Epithelial cell of proximal tubule (primary cell): ENCODE measurements at places on chromosomes 6 and 20.

DNA sequence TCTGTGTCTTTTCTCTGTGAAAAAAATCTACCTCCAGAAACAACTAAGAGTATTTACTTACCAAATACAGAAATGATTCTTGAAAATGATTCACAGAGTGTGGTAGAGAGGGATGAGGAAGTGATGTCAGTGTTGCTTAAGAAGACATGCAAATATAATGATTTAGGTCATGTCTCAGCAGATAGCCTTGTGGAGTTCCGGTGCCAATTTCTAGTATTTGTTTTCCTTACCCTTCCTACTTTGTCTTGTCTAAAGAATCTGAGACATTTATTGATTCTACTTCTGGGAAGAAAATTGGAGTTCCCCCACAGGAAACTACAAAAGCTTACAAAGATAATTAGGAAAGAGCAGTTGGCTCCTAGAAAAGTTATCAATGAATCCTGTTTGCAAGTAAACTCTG, 68.8 kb downstream of the GJA1 start:
- peak; percentile 90 for DNase-seq

GRCh38 chr20:44135012-44135412, 52.0 kb downstream of the JPH2 start:
- DNase-seq = no peak

DNA sequence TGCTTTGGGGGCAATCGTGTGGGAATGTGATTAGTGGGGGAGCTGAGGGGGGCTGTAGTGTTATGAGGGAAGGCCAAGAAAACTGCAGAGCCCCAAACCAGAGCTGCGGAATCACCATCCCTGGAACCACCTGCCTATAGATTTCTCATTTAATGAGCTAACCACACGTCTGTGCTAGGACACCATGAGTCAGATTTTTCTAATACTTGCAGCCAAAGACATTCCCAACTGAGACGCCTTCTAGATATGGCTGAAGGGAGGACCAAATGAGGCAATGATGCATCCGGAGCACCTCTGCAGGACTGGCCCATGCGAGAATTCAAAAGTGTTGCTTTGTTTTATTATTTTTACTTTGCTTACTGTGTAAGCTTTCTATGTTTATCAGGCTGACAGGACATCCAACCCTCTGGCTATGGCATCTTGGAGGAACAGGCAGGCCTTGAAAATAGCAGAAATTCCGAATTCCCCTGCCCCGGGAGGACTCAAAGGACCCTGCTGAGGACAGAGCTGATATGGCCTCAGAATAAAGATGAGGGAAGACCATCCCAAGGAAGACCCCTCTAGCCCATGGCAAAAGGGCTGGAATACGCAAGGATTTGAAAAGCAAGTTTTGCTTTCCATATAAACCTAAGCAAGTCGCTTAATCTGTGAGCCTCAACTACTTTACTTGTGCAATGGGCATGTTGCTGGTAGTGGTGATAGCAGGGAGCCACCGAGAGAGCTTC, 3.1 kb upstream of the PTGIS start:
- no peak for DNase-seq

GRCh38 chr6:109514946-109515345, 31.9 kb upstream of the ZBTB24 start:
- DNase-seq = no peak

DNA sequence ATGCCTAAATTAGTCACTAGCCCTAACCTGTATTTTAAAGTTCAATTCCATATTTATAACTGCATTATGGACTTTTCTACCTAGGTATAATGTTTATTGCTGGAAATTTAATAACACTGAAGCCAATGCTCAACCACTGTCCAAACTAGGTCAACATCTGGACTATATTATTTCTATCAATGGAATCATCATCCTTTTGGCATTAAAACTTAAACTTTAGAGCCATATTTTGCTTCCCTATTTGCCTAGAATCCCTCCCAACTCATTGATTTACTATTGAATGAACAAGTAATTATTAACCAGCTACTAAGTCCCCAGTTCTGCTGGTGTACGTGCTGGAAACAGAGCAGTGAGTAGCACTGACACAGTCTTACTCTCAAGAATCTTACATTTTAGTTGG, 291.7 kb upstream of the SPTLC3 start:
- no peak for DNase-seq

DNA sequence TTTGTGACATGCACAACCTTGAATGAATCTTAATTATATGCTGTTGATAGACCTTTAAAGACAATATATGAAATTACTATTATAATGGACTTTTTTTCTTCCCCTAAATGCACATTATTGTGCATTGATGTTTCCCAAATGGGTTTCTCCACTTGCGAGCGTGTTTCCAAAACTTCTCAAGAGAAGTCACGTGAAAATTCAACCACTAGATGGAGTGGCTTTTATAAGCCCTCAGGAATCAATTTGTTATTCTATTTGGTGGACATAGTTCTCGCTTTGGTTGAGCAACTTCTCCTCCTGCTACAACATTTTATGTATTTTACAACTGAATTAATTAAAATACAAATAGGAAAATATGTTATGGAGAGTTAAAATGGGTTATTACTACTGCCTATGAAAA, 9.0 kb downstream of the CNR1 start:
- DNase-seq = no peak
